Right atrium auricular region (tissue), 2 donors: ENCODE measurements at places on chromosomes 3 and 15. TPM values are rescaled to one million over a fixed set of nuclear protein-coding genes. Genes with fewer than 3 reads are reported as not detected.

Gene CKMT1A
- total RNA-seq = 3.3 TPM

Gene IQCH
- 0.52 TPM for total RNA-seq

Gene ACKR4
- 7.9 TPM for total RNA-seq

Gene NOX5
- total RNA-seq = 0.19 TPM

Gene OCA2
- not detected for total RNA-seq

Gene ZNF660
- total RNA-seq = 1.1 TPM

DNA sequence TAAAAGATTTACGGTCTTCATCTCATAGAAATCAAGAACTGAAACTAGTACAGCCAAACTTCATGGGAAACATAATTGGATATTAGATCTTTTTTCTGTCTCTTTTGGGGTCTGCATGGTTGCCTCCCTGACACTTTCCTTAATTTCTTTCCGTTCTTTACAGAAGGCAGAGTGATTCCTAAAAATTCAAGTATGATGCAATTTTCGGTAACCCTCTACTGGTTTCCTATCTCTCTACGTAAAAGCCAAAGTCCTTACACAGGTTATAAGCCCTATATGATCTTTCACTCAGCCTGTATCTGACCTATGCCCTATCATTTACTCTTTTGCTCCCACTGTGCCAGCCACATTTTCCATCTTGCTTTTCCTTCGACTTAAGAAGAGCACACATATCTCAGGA is 6.8 kb upstream of the SLITRK3 start:
- H3K27ac ChIP-seq = no peak overlapping the region
- H3K4me3 ChIP-seq = no peak overlapping the region
- H3K36me3 ChIP-seq = no peaks in the 10 kb centered on the region
- H3K27me3 ChIP-seq = no peaks in the 10 kb centered on the region

- no peaks in the 10 kb centered on the region for H3K27me3 ChIP-seq
- H3K27ac ChIP-seq = no peak overlapping the region
- H3K4me1 ChIP-seq = no peaks in the 10 kb centered on the region
- H3K36me3 ChIP-seq = peaks cover 3% of the 10 kb centered on the region
- no peak overlapping the region for H3K4me3 ChIP-seq
These were observed 123.6 kb upstream of the SKOR1 start for GRCh38 chr15:67701669-67702068.

DNA sequence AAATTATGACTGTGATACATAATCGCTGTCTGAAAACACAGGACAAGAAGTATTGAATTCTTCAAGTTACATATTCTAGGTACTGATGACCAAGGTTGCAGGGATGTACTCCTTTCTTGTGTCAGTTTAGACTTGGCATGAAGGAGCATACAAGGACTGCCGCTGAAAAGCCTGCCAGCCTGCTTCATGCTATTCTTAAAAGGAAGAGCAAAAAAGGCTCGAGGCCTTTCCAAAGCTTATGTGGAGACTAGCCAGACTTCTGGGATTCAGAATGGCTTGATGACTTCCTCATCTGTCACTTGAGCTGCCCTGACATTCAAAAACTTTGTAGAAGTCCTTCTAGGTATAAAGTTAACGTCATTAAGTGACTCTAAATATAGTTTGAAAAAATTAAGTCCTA is 92.0 kb downstream of the CADM2 start:
- no peak for DNase-seq
- no peak overlapping the region for H3K4me3 ChIP-seq
- H3K36me3 ChIP-seq = no peaks in the 10 kb centered on the region
- H3K27me3 ChIP-seq = no peaks in the 10 kb centered on the region
- H3K4me1 ChIP-seq = no peaks in the 10 kb centered on the region

GRCh38 chr3:126971891-126972351 is 11.0 kb upstream of the PLXNA1 start:
- H3K27ac ChIP-seq = peak overlapping the region; percentile 8
- peak; percentile 82 for DNase-seq
- H3K4me3 ChIP-seq = no peak overlapping the region
- H3K27me3 ChIP-seq = no peaks in the 10 kb centered on the region
- no peaks in the 10 kb centered on the region for H3K36me3 ChIP-seq

DNA sequence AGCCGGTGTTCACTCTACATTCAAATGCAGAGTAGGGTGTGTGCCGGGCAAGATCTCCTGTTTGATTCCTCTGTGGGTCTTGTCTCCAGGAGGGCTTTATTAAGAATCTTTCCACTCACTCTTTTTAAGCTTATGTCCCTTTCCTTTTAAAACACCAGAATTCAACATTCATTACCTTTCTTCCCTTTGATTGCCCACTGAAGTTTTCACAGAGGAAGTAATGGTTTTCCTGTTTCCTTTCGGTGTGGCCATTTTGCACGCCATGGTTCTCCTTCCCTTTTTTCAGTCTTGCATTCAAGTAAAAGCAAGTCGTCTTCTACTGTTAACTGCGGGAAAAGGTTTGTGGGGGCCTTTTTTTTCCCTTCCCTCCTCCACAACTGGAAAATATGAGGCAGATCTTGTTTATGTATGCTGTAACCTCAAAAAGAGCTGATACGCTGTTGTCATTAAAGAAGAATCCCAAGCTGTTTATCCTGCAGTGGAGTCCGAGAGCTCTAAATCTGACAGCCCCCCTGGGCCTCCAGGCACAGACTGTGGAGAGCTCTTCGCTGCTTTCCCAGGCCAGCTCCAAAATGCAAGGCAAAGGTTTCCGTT is 40.5 kb downstream of the FILIP1L start:
- H3K27ac ChIP-seq = peak overlapping the region; percentile 47
- H3K4me3 ChIP-seq = no peak overlapping the region
- no peaks in the 10 kb centered on the region for H3K27me3 ChIP-seq
- H3K4me1 ChIP-seq = no peaks in the 10 kb centered on the region
- no peak for DNase-seq

GRCh38 chr3:139117136-139117675 is 72.5 kb upstream of the PRR23C start:
- H3K36me3 ChIP-seq = no peaks in the 10 kb centered on the region
- no peaks in the 10 kb centered on the region for H3K27me3 ChIP-seq
- H3K4me1 ChIP-seq = no peaks in the 10 kb centered on the region
- H3K27ac ChIP-seq = no peak overlapping the region

GRCh38 chr3:11662392-11662990 is 18.8 kb upstream of the VGLL4 start:
- no peaks in the 10 kb centered on the region for H3K27me3 ChIP-seq
- peaks cover 19% of the 10 kb centered on the region for H3K4me1 ChIP-seq
- H3K4me3 ChIP-seq = no peak overlapping the region
- no peak for DNase-seq
- H3K27ac ChIP-seq = no peak overlapping the region
